ENCODE measurements at places on chromosomes 1 and 21. TPM values are rescaled to one million over a fixed set of nuclear protein-coding genes. Genes with fewer than 3 reads are reported as not detected.

Gene E2F2
- total RNA-seq = 13.8 TPM

Gene LRRC39
- total RNA-seq = 1.6 TPM

Gene S100A10
- total RNA-seq = 405 TPM

Gene CACNA1S
- total RNA-seq = not detected

Gene NID1
- total RNA-seq = 0.10 TPM

DNA sequence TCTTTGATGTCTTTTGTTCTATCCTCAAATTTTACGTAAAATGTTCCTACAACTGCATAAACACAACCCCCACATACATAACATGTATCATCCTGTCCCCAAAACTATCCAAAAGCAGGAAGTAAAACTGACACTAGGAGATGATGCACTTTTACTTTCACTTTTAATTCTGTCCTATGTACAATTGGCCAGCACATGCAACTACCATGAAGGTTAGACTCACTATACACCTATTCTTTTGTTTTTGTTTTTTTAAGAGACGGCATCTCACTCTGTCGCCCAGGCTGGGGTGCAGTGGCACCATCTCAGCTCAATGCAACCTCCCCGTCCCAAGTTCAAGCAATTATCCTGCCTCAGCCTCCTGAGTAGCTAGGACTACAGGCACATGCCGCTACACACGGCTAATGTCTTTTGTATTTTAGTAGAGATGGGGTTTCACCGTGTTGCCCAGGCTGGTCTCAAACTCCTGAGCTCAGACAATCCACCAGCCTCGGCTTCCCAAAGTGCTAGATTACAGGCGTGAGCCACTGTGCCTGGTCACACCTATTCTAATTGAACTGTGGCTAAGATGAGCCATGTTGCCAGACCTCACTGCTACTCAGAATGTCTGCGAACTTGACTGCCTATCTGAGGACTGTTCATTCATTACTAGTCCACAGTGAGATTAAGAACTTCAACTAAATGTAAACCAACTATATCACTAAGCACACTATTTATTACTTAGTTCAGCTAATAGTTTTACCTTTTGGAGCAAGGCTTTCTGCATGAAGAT is 48.0 kb downstream of the TOR3A start:
- peak overlapping the region; percentile 95 for H3K4me3 ChIP-seq
- H3K27ac ChIP-seq = peak overlapping the region; percentile 75
- peaks cover 3% of the 10 kb centered on the region for H3K36me3 ChIP-seq
- DNase-seq = no peak

DNA sequence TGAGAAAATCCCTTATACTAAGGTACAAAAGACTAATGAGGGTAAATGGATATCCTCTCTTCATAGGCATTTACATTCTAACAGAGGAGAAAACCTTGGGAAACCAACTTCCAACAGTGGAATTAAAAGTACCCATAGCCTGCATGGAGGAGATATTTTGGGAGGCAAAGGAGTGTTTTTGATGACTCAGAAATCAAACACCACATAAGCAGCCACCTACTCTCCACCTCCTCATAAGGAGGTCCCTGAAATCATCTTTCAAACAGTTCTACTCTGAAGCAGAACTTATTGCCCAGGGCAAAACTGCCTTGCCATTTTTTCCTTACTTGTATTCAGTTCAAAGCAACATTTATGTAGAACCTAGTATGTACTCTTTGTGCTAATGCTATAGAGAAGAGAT is 211.3 kb downstream of the KCNH1 start:
- no peaks in the 10 kb centered on the region for H3K36me3 ChIP-seq
- no peak overlapping the region for H3K4me3 ChIP-seq
- no peaks in the 10 kb centered on the region for H3K27me3 ChIP-seq
- H3K27ac ChIP-seq = no peak overlapping the region

DNA sequence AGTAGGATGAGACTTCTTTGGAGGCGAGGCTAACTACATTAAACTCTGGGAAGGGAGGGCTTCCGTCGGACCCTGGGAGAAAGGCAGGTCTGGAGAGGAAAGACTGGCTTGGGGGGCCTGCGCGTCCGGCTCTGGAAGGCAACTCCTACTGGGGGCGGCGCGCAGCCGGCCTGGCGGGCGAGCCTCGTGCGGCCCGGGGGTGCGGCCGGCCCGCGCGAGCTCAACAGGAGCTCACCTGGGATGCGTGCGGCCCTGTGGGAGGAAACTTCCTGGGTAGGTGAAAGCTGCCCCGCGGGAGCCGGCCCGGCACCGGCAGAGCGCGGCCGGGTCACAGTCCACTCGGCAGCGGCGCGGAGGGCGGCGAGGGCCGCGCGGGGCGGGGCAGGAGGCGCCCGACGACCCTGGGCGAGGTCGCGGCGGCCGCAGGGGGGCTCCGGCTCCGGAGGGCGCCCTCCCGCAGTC is 449 bp downstream of the EPS15 start:
- peak overlapping the region; percentile 83 for H3K27ac ChIP-seq
- DNase-seq = peak; percentile 64
- H3K27me3 ChIP-seq = no peaks in the 10 kb centered on the region
- peak overlapping the region; percentile 95 for H3K4me3 ChIP-seq
- peaks cover 64% of the 10 kb centered on the region for H3K4me1 ChIP-seq

- H3K4me3 ChIP-seq = no peak overlapping the region
- DNase-seq = peak; percentile 21
- H3K27me3 ChIP-seq = no peaks in the 10 kb centered on the region
- peaks cover 14% of the 10 kb centered on the region for H3K4me1 ChIP-seq
- H3K36me3 ChIP-seq = no peaks in the 10 kb centered on the region
- H3K27ac ChIP-seq = no peak overlapping the region
Observed at GRCh38 chr21:34023691-34024373, 49.5 kb upstream of the MRPS6 start.

GRCh38 chr21:33985117-33986050 is 69.8 kb upstream of the ATP5PO start:
- no peaks in the 10 kb centered on the region for H3K27me3 ChIP-seq
- no peak overlapping the region for H3K27ac ChIP-seq
- no peaks in the 10 kb centered on the region for H3K36me3 ChIP-seq
- no peak overlapping the region for H3K4me3 ChIP-seq
- no peak for DNase-seq

DNA sequence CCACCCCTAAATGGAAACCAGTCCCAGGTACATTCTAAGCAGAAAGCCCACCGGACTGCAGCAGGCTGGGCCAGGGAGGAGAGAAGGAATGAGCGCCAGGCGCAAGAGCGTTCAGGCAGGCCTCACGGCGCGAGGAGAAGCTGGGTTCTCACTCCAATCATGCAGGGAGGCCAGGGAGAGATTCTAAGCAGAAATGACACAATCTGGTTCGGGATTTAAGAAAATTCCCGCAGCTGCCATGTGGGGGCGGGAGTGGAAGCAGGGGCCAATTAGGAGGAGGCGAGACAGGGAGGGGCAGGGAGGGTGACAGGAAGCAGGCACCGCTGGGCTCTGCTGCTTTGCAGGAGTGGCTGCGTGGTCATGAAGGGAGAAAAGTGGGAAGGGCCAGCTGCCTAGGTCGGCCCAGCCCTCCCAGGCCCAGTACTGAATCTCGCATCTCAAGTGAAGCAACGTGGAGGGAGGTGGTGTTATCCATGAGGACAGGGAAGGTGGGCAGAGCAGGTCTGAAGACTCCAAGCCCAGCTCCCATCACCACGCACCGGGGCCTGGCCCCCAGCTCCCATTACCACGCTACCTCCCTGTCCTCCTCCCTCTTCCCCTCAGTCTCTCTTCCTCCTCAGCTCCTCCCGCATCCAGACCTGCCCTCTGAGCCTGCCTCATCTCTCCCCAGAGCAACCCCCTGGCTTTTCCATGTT is 11.8 kb downstream of the NPHP4 start:
- no peak for DNase-seq
- no peaks in the 10 kb centered on the region for H3K27me3 ChIP-seq
- H3K4me3 ChIP-seq = no peak overlapping the region
- no peaks in the 10 kb centered on the region for H3K4me1 ChIP-seq
- no peak overlapping the region for H3K27ac ChIP-seq
- peaks cover 6% of the 10 kb centered on the region for H3K36me3 ChIP-seq

DNA sequence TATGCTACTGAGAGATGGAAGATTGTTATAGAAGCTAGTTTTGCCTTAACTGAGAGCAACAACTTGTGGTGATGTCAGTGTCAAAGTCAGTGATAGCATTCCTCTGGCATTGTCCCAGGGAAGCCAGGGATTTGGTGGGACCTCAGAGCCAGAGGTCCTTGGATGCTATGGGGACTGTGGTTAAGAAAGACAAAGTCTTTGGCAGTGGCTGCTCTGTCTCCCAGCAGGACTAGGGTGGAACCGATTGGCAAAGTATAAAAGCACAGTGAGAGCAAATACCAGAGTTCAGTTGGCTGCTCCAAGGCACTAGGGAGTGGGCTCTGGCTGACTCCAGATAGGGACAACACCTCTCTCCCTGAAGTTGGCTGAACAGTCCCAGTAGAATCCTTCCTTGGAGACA is 104.8 kb downstream of the GDAP2 start:
- H3K4me3 ChIP-seq = no peak overlapping the region
- H3K27ac ChIP-seq = no peak overlapping the region
- DNase-seq = no peak
- no peaks in the 10 kb centered on the region for H3K4me1 ChIP-seq
- H3K36me3 ChIP-seq = no peaks in the 10 kb centered on the region

DNA sequence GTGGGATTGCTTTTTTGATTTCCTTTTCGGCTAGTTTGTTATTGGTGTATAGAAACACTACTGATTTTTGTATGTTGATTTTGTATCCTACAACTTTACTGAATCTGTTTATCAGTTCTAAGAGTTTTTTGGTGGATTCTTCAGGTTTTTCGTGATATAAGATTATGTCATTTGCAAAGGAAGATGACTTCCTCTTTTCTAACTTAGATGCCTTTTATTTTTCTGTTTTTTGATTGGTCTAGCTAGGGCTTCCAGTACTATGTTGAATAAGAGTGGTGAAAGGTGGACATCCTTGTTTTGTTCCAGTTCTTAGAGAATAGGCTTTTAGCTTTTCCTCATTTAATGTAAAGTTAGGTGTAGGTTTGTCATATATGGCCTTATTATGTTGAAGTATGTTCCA is 13.1 kb upstream of the NHLH2 start:
- H3K36me3 ChIP-seq = no peaks in the 10 kb centered on the region
- no peak for DNase-seq

- no peak overlapping the region for H3K4me3 ChIP-seq
- H3K27me3 ChIP-seq = no peaks in the 10 kb centered on the region
- DNase-seq = no peak
- no peaks in the 10 kb centered on the region for H3K36me3 ChIP-seq
Observed at GRCh38 chr1:11873395-11874257, 14.9 kb upstream of the NPPB start.
